ENCODE measurements at places on chromosomes 2 and 18. TPM values are rescaled to one million over a fixed set of nuclear protein-coding genes. Genes with fewer than 3 reads are reported as not detected.

Gene C1GALT1C1L
- polyA plus RNA-seq, result 0.61 TPM

- DNase-seq, result no peak
These were observed 551.8 kb downstream of the PLCL1 start for GRCh38 chr2:198356157-198356556.

GRCh38 chr2:232363784-232364615 lies 14.6 kb upstream of the ALPP start:
- no peak for DNase-seq

DNA sequence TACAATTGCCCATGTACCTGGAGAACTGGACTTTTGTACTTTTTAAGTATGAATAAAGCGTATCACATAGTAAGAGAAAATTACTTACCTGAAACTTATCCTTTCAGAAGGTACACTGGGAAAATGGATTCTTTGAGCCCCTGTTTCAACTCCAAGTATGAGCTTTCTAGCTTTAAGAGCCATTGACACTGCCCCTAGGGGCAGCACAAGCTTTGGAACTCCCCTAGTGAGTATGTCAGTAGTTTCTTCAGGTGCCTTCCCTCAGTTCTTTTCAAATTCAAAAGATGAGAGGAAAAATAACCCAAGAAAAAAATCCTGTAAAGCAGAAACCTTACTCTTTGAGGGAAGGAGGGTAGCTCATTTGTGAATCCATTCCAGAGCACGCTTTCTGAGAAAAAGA lies 124.1 kb downstream of the MEMO1 start:
- no peak for DNase-seq

DNA sequence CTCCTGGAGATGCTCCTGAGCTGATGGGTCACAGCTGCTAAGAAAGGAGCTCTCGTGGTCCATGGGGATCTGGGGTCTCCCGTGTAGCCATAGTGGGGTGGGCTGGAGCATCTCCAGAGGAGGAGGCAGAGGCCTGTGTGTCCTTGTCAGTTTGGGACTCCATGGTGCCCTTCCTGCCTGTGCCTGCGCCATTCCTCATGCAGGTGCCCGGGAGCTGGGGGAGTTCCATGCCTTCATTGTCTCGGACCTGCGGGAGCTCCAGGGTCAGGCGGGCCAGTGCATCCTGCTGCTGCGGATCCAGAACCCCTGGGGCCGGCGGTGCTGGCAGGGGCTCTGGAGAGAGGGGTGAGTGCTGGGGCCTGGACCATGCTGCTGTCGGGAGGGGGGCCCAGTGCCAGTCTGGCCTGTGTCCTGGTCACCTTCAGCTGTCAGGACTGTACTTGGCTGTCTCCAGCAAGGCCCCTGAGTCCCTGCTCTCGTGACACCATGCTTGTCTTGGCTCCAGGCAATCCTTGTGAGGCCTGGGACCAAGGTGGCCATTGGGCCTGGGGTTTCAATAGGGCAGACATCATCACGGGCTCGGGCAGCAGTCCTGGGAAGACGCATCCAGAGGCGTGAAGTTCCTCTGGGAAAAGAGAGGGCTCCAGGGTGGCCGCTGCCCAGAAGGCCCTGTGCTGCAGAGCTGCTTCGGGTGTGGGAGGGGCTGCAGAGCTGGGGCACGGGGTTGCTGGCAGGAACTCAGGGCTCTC lies 7.3 kb downstream of the CAPN10 start:
- DNase-seq, result no peak

GRCh38 chr2:177741866-177742265 lies 330.7 kb downstream of the PDE11A start:
- no peak for DNase-seq

DNA sequence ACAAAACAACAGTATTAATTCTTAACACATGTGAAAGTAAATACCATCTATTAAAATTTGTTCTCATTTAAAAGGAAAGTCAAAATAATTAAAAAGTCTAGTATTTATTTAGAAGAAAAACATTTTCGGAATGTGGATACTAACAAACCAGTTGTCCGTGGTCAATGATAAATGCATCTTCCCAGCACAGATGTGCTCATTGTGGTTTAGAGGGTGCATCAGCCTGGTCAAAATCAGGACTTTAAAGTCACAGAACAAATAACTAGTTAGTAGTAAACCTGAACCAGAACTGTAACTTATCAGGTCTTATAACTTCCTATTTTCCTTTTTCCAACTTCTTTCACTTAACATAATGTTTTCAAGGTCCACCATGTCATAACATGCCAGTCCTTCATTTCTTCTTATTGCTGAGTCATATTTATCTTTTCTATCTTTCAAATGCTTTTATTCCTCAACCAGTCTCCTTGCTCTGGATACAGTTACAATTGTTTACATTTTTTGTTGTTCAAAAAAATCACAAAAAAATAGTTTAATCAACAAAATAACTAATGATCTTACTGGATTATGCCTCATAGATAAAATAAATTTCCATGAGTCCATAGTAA lies 55.8 kb downstream of the ID2 start:
- no peak for DNase-seq

Gene POTEI
- 0.02 TPM for polyA plus RNA-seq

DNA sequence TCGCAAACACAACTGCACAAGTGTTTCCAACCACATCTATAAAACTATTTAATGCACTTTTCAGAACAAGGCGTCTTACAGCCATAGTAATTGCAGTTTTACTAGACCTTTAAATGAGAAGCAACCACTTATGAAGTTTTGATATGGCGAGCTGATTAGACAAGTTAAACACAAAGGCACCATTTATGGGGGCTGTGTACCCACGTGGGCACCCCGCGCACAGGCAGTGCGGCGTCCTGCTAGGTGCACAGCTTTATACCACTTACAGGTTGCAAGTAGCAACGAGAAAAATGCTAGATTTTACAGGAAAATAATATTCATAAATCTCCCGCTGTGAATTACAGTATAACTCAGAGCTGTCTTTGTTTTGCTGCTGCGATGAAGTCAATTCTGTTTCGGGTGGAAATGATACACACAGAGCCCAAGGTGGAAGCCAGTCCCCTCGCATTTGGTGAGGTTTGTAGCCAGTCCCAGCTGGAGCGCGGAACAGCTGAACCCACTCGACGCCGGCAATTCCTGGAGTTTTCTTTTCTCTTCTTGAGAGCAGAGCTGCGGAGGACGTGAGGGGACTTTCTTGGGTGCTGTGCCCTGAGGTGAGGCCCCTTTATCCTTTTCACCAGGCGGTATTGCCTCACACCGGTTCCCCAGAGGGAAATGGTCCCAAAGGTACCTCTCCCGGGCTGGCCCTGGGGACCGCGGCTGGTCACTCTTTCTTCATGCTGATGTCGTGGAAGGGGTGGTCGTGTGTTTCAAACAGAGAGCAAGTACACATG lies 76.7 kb downstream of the PTGR3 start:
- DNase-seq, result peak; percentile 23

GRCh38 chr18:13035249-13035914 lies 44.2 kb downstream of the CEP192 start:
- no peak for DNase-seq
